ENCODE measurements at places on chromosomes 12 and 14.
A peak's percentile ranks its signal among the peaks of the same experiment; 100 is the strongest.

GRCh38 chr12:89960011-89960507 lies 251.4 kb upstream of the ATP2B1 start:
- no peak for DNase-seq

- no peak for DNase-seq
These were observed 13.5 kb upstream of the SCFD1 start for GRCh38 chr14:30608533-30609006.

DNA sequence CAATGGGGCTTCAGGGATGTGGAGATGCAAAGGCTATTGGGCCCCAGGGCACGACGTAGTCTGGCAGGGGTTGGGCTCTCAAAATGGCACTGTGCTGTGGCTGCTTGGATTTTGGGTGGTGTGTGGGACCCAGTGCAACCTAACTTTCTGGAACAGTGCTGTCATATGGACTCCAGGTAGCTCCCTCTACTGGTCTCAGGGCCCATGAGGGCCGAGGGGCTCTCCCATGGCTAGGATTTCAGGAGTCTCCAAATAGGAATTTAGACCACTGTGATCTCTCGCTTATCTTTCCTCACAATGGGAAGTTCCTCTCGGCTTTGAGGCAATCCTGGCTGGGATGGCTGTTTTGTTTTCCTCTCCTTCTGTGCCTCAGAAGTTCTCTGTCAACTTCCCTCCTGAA lies 68.2 kb upstream of the MUCL1 start:
- no peak for DNase-seq

- peak; percentile 38 for DNase-seq
These were observed 3.9 kb downstream of the GZMH start for GRCh38 chr14:24605435-24606190.

DNA sequence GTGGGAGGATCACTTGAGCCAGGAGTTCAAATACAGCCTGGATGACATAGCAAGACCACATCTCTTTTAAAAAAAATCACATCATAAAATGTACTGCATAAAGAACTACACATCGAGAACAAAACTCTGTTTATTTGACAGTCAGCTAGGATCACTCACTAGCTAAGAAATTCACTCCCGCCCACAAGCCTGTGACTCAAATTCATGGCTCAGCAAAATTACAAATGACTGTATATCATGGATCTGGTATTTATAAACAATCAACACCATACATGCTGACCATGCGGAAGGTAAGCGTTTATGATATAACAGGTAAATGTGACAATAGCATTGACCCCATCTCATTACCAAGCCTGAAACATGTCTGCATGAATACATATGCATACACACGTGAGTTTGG lies 206.5 kb downstream of the EFCAB11 start:
- no peak for DNase-seq

DNA sequence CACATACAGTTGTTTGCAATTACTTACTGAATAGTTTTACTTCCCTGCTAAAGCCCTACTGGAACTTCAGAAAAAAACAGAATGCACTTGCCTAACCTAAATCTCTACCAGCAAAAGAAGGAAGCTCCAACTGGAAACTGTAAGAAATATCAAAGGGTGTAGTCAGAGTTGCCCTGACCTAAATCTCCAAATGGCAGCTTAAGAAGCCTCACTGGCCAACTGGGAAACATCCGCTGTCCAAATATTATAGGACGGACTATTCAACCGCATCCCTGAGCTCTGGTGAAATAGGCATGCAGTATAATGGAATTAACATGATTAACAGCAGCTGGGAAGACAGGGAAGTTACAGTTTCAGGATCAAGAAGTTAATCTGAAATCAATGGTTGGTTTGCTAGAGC lies 24.3 kb downstream of the ANAPC7 start:
- no peak for DNase-seq

- no peak for DNase-seq
These were observed 44.6 kb upstream of the KRAS start for GRCh38 chr12:25295361-25295760.

GRCh38 chr12:71135812-71136176 lies 22.0 kb downstream of the TSPAN8 start:
- DNase-seq: no peak

DNA sequence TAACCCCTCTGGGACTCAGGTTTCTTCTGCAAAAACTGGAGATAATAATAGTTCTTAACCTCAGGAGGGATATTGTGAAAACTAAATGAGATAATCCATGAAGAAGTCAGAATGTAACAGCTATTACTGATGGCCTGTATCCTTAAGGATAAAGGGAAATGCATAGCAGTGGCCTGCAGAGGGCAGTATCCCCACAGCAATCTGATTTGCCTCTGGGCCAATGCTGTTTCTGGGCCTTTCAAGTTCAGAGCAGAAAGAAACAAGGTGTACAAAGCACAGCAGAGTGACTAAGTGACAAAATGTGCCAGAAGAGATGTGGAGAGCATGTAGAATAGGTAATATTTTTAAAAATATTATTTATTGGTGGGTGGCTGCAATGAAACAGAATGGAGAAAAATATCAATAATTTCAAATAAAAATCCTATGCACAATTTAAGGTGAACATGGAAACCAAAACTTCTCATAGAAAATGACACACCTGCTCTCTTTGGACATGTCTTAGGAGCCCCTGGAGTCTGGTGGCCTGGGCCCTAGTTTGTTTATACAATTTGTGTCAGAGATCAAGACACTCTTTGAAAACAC lies 90.3 kb downstream of the C12orf75 start:
- DNase-seq: peak; percentile 28

DNA sequence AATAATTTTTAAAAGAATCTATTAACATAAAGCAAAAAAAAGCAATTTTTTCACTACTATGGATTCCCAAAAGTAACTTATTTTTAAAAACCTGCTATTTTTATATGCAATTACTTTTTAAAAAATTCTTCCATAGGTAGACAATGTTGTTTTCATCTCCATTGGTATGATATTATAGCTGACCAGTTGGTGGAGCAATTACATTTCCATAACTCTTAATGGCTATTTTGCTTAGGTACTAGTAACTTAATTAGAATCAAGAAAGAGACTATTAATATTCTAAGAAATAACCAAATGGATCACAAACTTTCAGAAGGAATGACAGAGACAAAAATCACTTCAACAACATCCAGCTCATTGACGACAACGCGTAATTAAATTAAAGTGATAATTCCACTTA lies 64.7 kb upstream of the PTCSC3 start:
- DNase-seq: no peak

DNA sequence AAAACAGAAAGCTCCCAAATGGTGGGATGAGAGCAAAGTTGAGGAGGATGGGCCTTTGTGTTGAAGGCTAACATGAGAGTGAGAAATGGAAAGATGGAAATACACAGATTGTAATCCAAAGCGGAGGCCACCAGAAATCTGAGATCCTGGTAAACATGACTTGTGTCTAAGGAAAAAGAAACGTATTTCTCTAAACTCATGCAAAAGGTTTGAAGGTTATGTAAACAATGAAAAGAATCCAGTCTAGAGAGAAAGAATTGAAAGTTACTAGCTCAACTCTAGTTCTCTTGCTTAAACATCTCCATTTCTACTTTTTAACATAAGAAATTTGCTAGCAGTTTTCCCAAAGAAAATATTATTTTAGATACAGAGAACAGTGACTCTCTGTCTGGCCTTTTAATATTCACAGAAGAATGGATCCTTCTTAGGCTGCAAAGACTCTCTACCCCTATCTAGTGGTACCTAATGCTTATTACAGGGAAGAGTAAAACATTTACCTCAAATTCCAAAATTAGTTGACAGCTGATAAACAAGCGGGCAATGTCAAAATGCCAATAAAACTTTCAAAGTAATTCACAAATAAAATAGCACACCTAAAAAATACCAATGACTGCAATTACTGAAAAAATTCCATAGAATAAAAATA lies 75.8 kb upstream of the SOX5 start:
- DNase-seq: no peak

DNA sequence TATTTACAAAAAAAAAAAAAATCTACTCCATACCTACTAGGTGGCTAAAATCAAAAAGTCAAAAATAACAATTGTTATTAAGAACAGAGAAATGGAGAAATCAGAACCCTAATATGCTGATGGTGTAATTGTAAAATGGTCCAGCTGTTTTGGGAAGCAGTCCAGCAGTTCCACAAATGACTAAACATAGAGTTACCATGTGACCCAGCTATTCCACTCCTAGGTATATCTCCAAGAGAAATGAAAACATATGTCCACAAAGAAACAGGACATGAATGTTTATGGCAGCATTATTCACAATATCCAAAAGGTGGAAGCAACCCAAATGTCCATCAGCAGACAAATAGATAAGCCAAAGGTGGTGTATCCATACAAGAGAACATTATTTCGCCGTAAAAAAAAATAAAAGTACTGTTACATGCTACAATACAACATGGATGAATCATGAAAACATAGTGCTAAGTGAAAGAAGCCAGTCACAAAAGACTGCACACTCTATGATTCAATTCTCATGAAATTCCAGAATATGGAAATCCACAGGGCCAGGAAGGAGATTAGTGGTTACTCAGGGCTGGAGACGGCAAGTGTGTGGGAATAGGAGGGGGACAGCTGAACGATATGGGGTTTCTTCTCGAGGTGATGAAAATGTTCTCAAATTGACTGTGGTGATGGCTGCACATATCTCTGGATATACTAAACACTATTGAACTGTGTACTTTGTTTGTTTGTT lies 9.1 kb upstream of the DPF3 start:
- DNase-seq: no peak

DNA sequence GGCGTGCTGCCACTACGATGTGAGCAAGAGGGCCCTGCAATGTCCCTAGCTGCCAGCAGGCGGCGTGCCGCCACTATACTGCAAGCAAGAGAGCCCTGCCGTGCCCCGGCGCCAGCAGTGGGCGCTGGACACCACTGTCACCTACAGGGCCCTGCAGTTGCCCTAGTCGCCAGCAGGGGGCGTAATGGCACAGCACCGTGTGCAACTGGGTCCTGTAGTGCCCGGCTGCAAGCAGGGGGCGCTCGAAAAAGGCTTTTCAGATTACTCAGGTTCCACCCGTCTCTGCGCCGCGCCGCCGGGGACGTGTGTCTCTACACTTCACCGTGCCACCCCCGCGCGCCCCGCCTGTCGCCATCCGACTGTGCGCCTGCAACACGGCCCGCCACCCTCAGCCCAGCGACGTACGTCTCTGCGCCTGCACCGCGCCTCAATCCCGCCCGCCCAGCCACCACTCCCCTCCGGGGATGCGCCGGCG lies 1356.9 kb downstream of the TMEM121 start:
- no peak for DNase-seq

- DNase-seq: no peak
These were observed 88.8 kb downstream of the SLC25A21 start for GRCh38 chr14:37083599-37083998.

DNA sequence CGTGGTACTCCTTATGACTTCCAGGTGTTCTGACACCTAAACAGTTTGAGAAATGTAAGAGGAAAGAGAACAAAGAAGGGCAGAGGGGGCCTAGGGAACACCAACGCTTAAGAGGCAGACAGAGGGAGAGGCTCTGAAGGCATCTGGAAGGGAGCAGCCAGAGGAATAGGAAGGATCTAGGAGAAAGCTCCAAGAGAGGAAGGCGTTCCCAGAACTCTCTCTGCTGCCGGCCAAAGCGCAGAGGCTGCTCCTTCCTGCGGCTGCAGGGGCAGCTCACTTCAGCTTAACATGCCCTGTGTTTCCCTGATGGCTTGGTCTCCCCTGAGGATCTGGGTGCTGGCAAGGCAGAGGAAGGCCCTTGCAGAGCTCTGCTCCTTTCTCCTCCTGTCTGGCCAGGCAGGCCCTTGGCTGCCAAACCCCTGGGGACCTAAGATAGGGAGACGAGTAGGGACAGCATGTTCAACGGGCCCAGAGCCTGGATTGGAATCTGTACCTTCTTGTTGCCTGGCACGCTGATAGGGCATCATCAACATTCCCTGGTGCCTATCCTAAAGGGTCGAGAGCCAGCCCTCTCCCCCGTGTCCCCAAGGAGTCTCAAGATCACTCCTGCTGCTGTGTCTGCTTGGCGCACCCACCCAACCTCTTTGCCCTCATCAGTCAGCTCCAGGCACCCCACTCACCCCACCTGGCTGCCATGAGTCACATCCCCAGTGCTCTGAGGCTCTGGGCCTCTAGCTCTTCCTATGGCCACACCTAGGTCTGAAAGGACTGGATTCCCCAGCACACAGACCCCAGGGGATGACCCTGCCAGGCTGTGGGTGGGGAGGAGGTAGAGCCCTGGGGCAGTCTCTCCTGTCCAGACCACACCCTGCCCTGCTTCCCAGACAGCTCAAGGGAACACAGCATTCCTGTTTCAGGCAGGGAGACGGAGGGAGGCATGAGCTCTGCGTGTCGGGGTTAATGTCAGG lies 45.6 kb downstream of the LTBP2 start:
- no peak for DNase-seq

DNA sequence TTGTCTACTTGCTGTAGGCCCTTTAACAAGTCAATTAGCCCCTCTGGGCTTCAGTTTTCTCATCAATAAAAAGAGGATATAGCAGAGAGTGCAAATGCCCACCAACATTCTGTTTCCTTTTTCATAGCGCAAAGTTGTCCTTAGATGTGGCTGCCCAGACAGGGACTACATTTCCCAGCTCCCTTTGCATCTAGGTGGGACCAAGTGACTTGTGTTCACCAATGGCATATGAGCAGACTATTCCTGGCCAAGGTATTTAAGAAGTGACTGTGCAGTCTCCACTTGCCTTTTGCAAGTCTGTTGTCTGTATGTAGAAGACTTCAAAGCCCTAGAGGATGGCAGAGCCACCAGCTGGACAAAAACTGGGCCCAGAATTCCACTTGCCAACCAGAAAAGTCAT lies 59.7 kb downstream of the DAO start:
- DNase-seq: no peak

- DNase-seq: no peak
These were observed 57.7 kb upstream of the NPFF start for GRCh38 chr12:53564941-53565340.

DNA sequence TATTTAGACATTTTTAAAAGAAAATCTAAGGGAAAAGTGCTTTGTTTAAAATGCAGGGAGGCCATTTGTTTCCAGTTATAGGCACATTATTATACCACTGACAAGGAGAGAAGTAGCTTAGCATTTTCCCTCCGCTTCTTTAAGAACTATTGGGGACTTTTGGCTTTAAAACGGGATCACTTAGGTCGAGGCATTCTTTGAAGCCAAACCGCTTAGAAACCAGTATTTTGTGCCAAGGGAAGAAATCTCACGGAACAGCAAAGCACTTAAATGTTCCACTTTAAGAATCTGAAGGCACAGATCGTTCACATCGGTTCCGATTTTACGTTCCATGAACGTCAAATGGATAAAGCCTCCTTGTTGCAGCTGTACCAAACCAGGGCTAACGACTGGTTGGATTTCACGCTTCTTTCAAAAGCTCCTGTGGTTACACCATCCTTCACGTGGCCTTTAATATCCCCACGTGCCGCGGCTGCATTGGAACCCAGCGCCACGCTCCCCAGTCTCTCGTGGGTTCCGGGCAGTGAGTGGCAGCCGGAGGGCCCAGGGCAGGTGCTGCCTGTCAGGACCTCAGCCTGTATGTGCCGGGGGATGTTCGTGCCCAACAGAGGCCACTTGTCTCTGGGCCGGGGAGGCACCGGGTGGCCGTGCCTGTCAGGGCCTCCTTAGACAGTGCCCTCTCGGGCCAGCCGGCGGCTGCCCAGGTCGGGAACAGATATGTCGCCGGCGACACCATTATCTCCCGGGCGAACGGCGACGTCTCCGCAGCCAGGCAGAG lies 195.4 kb downstream of the KIF26A start:
- no peak for DNase-seq
